ENCODE measurements at places on chromosomes 7 and 10.

DNA sequence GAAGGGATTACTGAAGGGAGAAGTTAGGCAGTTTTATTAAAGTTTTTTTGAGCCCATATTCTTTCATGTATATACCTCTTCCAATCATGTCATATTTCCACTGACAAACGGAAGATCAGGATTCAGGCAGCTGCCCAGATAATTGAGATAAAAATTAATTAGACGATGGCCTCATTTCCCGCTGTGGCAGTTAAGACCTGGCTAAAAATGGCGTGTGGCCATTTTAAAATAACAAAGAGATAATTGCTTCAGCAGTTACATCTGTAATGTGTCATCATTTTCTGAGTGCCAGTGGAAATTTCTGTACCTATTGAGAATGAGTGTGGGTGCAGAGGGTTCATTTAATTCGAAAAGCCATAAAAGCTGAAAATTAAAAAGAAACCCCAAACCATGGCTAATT is 215.1 kb downstream of the STK31 start:
- no peak for DNase-seq

GRCh38 chr7:40199076-40199802 is 64.4 kb downstream of the SUGCT start:
- DNase-seq: no peak

DNA sequence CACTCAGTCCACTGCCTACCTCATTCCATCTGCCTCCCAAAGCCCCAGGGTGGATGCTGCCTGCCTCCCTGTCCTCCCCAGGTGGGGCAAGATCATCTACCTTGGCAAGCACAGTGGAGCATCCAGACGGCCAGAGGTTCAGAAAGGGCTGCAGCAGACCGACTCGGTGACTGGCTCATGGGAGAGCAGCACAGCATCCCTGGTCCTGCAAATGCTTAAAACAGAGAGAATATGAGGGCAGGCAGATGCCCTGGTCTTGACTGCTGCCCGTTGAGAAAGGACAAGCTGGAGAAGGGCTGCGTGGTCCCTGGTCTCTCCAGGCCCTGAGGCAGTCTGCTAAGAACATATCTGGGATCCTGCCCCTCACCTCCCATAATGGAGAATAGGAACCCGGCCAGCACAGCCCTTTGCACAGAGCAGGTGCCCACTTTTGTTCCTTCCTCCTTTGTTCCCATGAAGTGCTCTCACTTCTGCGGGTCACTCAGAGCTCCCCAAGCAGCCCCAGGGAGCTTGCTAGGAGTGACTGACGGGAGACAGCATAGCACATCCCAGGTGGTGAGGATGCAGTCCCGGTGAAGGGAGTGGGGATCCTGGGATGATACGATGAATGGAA is 1.4 kb downstream of the HPS1 start:
- no peak for DNase-seq

DNA sequence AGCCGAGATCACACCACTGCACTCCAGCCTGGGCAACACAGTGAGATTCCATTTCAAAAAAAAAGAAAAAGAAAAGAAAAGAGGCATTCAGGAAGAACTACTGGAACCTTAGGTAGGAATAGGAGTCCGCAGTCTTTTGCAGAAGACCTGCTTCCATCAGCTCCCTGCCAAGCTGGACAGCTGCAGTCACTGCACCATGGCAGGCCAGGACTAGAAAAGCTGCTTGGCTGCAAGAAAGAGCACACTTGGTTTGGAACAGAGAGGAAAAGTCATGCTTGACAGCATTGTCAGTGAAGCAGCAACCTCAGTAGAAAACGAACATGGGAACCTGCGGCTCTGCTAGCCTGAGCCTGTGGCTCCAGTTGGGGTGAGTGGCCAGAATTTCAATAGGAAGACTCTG is 104.3 kb downstream of the MARCHF5 start:
- DNase-seq: no peak

GRCh38 chr10:78456649-78457400 is 423.2 kb downstream of the RPS24 start:
- DNase-seq: no peak

- no peak for DNase-seq
Measured at GRCh38 chr7:96126382-96126781, 195.5 kb downstream of the SLC25A13 start.

- no peak for DNase-seq
Measured at GRCh38 chr7:97639036-97639435, 92.8 kb upstream of the TAC1 start.

- no peak for DNase-seq
Measured at GRCh38 chr10:81594991-81595390, 280.0 kb upstream of the NRG3 start.

DNA sequence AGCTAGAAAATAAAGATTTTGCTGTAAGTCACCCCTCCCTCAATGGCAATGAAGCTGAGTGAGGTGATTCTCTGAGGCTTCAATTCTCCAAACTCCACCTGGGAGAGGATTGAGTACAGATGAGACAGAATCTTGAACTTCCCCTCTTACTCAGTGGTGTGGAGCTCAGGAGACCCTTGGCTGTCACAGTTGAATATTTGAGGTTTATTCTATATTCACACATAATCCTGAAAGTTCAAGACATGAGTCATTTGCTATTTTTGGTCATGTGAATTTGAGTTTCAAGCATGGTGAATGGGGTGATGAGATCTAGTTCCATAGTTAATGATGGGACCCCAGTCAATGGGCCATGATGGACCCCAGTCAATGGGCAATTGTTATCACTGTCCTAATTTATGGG is 13.9 kb upstream of the TECTB start:
- DNase-seq: no peak

- no peak for DNase-seq
Measured at GRCh38 chr10:112752288-112752687, 197.8 kb upstream of the TCF7L2 start.

DNA sequence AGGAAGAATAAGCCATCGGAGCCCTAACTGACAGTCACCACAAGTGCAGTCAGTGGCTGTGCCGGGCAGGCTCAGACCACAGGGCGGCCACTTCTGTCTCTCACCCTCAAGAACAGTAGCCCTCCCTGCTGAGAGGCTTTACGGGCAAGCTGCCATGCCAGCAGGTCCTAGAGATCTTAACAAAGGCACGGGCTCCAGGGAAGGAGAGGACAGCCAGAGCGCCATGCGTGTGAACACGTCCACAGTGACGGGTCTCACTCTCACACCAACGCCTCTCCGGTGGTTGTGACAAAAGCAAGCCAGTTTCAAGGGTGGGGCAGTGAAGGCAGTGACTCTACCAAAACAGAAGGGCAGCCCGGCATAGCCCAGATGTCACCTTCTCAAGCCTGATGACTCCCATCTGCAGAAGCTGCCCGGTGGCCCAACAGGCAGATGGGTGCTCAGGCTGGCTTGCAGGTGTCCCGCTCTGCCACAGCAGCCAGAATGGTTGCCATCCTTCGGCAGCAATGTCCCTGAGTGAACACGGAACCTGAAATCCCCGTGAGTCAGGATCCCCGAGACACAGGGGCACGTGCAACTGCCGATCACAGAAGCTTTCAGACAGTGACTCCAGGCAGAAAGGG is 102.0 kb downstream of the FAM53B start:
- DNase-seq: no peak
